Stimulated activated CD4-positive, alpha-beta T cell treated with anti-CD3 and anti-CD28 coated beads, TNF-alpha, amount 100 ng/mL, for 24 hours (primary cell): ENCODE measurements at places on chromosomes 5 and 9.

DNA sequence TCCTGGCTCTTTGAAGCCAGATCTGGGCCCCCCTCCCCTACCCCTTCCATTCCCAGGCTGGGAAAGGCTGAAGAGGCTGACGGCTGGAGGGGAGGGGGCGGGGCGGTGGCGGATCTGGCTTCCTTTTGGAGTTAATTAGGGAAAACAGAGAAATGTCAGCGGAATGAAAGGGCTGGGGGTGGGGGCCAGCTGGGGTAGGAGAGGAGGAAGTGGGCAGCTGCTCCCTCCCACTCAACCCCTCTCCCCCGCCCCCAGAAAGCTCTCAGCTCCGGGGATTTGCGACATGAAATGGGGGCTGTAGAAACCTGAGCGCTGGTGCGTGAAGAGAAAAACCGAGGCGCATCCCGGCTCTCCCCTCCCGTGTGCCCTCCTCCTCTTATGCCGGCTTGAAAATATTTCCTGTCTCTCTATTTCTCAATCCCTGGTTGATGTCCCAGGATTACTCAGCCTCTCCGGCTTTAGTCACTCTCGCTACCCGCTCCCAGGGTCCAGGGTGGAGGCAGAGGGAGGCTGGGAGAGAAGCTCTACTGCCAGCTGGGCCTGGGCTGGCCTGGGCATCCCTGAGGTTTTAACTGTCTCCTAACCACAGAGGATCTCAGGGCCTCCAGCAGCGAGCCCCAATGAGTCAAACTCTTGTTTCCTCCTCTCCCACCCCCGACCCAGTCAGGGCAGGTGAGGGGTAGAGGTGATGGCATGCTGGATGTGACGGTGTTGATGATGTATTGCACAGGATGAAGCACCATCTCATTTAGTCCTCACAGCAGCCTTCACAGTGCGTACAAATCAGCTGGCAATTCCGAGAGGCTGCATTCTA, 20.1 kb downstream of the PCDHGC5 start:
- no peak for DNase-seq

GRCh38 chr5:82406205-82406773, 128.1 kb upstream of the RPS23 start:
- DNase-seq, result no peak

DNA sequence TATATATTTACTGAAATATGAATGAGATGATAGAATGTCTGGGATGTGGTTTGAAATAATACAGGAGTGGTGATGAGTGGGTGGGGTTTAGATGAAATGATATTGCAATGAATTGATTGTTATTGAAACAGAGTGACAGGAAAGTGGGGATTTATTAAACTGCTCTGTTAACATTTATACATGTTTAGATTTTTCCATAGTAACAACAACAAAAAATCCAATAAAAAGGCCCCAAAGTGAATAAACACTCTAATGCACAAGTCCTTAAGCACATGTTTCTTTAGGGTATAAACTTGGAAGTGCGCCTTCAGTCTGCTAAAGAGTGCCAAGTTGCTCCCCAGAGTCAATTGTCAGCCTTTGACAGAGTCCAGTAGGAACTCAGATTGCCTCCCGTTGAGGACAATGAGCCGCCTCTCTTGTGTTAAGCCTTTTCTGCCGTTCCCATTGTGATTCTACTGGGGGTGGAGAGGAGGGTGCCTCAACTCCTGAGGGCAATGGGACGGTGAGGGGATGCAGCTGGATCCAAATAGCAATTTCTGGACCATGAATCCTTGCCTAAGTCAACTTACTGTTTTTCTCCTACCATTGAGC, 112.3 kb downstream of the SLC28A3 start:
- no peak for DNase-seq

DNA sequence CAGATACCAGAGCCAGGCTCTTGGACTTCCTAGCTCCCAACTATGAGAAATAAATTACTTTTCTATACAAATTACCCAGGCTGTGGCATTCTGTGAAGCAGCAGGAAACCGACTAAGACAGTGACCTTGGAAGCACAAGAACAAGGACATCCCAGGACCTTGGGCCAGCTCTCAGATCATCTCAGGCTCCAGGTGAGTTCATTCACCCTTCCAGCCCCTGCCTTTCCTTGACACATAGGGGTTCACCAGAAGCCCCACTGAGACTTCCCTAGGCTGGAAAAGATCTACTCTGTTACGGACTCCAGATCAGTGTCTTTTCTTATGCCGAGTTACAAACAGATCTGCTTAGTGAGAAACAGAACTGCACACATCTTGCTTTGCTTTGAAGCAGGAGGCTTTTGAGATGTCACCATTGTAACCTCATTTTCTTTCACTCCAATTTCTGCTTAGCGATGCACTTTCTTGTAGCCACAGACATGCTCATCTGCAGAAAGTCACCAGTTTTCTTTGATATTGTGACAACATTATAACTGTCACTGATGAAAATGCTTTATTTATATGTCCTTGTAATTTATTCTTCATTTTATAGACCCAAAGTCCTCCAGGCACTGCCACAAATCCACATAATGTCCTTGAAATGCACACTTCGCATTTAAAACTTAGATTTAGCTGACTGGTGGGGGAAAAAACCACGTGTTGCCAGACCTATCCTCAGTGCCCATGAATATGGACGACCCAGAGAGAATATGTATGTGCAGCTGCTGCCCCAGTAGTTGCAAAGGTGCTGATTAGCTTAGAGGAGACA, 8.1 kb downstream of the CD180 start:
- no peak for DNase-seq

GRCh38 chr9:37996819-37997217, 72.2 kb downstream of the SHB start:
- no peak for DNase-seq

DNA sequence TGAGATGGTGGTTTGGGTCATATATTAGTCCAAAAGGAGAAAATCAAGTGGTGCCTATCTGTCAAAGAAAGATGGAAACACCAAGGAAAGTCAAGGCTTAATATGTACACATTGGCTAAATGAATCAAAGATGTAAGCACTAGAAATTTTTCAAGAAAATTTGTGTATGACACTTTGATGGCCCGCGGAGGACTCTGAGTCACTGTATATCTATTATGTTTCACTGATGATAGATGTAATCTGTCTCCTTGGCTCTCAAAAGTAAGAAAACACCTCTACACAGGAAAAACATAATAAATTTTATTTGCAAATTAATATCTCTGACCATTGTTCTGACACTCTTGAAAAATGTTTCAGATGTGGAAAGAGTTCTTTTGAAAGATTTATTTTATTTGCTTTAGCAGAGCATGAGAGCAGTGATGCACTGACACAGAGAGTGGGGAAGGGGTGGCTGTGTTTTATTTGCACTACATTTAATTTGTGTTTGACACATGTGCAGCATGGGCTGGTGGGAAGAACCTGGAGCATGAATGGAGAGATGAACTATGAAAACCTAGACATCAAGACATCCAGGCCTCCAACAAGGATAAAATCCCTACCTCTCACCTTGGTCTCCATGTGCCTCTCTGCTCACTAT, 180.8 kb upstream of the GAS1 start:
- no peak for DNase-seq

DNA sequence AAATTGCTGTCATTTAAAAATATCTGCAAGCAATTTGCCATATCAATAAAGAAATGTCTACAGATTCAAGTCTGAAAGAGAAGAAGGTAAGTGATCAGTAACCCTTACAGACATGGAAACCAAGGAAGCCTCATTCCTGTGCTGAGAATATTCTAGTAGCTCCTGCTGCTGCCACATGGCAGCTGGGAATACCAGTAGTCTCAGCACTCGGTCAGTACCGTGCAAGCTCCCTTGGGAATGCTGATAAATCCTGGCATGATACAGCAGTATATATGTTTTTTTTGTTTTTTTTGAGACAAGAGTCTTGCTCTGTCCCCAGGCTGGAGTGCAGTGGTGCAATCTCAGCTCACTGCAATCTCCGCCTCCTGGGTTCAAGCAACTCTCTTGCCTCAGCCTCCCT, 27.9 kb downstream of the NANS start:
- DNase-seq, result no peak

DNA sequence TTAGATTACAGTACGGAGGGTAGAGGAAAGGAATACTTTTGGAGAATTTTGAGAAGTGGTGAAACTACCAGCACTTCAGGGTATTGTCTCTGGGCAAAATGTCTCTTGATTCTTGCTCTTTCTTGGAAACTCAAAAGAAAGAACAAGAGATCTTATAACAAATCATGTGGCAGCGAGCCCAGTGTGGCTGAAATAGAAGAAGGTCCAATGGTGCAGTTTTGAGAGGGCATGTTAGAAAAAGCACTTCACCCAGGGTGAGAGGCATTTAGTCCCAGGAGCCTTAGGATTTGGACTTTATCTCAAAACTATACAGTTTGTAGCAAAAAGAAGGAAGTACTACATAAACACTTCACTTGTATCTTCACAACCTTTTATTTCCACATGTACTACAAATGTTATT, 39.4 kb downstream of the NNT start:
- DNase-seq, result no peak

DNA sequence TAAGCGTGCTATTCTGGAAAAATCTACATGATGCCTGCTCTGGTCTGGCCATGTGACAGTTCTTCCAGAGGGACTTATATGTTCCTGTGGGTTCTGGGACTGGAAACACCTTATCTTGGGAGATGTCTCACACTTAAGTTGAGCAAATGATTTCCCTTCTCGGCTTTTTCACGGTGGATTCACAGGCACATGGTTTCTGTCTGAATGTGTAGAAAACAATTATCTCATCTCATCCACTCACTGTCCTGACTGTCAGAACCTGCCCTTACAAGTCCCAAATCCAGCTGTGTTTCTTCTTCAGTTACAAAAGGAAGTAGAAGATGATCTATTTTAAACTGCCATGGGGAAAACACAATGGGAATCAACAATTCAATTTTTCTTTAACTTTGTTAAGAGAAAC, 184.0 kb downstream of the SYK start:
- DNase-seq, result no peak

DNA sequence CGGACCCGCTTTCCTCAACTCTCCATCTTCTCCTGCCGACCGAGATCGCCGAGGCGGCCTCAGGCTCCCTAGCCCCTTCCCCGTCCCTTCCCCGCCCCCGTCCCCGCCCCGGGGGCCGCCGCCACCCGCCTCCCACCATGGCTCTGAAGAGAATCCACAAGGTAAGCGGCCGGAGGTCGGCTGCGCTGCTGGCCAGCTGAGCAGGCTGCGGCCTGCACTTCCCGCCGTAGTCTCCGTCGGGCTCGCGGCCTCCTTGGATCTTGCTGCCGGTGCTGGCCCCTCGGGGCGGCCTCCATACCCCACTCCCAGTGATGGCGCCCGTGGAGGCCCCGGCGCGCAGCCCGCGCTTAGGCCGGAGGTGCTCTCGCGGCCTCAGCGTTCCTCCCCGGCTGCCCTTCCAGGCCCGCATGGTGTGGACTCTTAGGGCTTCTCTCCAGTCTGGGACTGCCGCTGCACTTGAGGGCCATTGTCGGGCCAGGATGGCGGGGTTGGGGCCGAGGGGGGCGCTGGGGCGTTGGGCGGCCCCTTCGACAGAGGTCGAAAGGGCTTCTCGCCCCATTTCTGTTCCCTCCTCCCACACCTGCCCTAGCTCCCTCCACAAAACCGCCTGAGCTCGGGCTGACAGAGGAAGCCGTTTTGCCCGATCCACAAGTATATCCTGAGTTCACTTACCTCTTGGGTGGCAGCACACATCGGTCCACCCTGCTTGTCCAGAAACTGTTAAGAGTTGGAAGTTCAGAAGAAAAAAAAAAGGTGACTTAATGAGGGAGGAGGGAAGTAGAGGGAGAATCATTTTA, 714 bp downstream of the UBE2D2 start:
- DNase-seq, result peak; percentile 21

- no peak for DNase-seq
These were observed 292.1 kb upstream of the ELAVL2 start for GRCh38 chr9:24118190-24118589.

DNA sequence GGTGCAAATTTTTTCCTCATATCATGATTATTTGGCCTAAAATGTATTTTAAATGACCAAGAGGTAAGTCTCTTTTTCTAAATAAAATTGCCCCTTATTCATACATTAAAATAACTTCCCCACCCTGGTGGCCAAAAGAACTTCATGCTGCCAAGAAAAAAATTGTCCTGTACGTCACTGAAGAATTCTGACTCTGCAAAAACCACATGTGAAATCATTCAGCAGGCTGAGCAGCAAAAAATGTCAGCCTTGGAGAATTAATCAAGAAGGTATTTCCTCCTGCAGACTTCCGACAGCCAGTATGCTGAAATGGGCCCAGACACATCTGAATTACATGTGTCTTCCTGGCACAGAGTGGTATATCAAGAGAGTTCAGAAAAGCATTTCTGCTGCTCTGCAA, 94.6 kb upstream of the HMHB1 start:
- no peak for DNase-seq

GRCh38 chr9:6272229-6272598, 56.0 kb upstream of the TPD52L3 start:
- DNase-seq, result no peak

- no peak for DNase-seq
These were observed 1.8 kb downstream of the PCDHA11 start for GRCh38 chr5:140870221-140871201.

DNA sequence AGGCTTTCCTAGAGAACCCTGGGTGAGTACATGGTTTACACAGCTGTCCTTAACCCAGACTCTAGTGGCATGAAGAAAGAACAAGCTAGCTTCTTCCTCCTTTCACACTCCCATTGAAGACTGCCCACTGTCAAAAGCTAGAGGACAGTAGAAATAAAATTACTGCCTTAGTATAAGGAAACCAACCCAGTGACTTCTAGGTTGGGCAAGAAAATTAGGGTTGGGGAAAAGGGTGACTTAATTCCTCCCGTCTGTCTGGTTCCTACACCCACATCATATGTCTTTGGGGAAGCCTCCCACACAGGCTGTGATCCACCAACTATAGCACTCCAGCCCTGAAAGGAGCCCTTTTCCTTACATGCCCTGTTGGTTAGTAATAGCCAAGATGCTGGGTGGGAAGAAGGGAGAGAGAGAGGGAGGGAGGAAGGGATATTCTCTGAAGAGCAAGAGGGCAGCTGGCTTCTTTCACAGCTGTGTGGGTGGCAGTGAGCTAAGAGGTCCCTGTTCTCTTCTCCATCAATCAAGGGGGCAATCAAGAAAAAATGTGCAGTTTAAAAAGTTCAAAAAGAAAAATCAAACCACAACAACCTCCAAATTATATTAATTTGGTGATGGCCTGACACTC, 21.7 kb downstream of the HBEGF start:
- DNase-seq, result no peak

DNA sequence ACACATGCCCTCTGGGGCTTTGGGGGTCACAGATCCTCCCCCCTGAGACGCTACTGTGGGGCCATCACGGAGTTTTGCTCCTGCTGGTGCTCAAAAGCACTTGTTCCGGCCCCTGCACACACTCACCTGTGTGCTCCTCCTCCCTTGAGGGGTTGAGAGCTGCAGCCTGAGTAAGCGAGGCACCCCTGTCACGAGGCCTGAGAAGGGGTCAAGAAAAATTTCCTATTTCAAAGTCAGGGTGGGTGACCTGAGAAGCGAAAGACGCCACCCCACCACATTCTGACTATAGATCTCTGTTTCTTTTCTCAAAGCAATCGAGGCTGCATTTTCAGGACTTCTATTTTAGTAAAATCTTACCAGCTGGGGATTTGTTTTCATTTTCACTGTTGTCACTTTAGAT, 138.5 kb downstream of the DCP2 start:
- DNase-seq, result no peak

- DNase-seq, result no peak
These were observed 107.9 kb downstream of the DCP2 start for GRCh38 chr5:113084402-113085083.

- DNase-seq, result no peak
These were observed 720.3 kb upstream of the RGMB start for GRCh38 chr5:98053170-98053569.
